ENCODE measurements at places on chromosomes 16 and 17.

GRCh38 chr16:10178080-10178479 is 4.1 kb downstream of the GRIN2A start:
- no peak for DNase-seq

- no peak for DNase-seq
These were observed 107.0 kb downstream of the CRLF3 start for GRCh38 chr17:30717291-30718098.

GRCh38 chr17:70099884-70100283 is 24.9 kb downstream of the KCNJ16 start:
- no peak for DNase-seq

DNA sequence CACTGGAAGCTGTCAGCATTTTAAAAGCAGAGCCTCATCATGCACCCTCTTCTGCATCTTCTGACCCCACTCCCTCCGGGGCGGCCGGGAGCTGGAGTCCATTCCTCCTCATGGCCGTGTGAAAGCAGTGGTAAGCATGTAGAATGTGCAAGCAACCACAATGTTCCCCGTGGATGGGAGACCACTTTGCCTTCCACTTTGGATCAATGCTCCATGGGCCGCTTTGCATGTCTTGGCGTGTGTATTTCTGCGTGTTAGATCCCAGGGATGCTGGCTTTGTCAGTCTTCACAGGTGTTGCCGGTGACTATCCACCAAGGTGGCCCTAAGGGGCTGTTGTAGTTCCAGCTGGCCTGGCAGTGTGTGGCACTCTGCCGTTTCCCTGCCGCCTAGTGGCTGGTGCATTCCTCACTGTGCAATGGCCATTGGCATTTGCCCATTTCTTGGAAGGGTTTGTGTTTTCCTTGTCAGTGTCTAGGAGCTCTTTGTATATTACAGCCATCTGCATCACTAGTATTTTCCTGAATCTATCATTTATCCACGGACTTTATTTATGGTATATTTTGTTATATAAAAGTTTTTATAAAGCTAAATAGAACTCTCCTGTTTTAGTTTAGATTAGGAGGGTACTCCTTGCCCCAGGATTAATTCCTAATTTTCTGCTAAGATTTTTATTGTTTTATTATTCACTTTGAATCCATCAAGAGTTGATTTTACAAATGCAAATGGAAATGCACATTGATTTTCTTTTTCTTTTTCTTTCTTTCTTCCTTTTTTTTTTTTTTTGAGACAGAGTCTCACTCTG is 5.8 kb upstream of the ALDH3A1 start:
- no peak for DNase-seq

GRCh38 chr16:73697336-73697735 is 599.3 kb upstream of the PSMD7 start:
- no peak for DNase-seq

- no peak for DNase-seq
These were observed 134.3 kb upstream of the CRHR1 start for GRCh38 chr17:45649796-45650195.

DNA sequence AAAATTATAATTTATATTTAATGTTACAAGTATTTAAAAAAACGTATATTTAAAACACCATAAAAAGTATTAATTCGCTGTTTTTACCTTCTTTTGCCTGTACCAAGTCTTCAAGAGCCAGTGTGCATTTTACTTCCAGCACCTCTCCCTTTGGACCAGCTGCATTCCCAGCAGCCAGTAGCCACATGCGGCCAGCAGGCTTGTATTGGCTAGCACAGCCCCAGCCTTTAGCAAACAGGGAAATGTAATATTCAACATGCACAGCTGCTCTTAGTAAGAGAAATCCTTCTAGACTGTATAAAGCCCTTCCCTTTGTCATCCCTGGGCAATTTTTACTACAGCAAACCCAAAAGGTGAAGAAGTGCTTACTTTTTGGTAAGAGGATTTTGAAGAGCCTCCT is 6.6 kb downstream of the DHODH start:
- no peak for DNase-seq
